Cerebellar cortex (tissue), 1 donor: ENCODE measurements at places on chromosomes 5 and 9.
A peak's percentile ranks its signal among the peaks of the same experiment; 100 is the strongest.

DNA sequence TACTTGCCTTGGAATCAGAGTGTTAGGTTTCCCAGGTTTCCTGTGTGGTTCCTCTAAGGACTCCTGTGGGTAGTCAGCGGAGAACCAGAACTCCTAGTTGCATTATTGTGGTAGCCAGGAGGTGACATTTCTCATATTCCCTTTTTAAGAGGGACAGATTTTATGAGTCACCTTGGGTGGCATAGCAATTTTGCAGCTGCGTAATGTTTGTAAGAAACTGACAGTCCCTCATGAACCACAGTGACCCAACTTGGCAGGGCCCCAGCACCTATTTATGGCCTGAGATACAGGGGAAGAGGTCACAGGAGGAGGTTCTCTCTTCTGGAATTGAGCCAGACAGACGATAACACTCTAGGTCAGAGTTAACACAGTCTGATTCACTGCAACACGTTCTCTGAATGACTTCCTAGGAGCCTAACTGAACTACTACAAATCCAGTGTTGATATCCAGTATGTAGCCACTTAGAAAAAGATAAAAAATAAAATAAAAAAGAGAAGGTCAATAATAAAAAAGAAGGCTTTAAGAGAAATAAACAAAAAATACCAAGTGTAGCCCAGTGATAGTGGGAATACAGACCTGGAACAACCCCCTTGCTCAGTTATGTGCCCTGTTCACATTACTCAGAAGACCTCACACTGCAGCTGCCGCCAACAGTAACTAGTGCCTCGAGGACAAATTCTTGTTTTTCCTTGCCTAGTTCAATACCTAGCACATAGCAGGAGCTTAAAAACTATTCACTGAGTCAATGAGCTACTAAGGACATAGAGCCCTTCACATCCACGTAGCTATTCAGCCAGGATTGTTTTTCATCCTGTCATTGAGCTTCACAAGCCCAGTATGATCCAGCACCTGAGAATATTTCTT, 50.7 kb upstream of the VLDLR start:
- DNase-seq: peak; percentile 28

DNA sequence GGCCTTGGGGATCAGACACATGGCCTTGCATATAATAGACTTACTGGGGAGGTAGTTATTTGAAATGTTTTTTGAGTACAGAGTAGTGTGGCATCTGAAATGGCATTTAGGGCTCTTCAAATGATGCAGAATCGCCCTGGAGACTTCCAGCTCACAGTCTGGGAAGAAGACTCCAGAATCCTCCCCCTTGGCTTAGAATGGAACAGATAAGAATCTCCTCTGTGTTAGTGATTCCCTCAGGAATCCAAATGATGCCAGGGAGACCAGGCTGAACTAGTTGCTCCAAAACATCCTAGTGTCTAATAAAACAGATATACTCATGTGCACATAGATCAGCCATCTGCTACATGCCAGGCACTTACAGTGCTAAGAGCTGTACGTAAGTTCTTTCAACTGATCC, 38.6 kb upstream of the SMC5 start:
- DNase-seq: no peak

- no peak for DNase-seq
Observed at GRCh38 chr5:141369994-141370848, at the start of gene PCDHGB3. Gene PCDHGB3 (plus strand): TSS chr5:141370242. CDS start chr5:141370395, 153 bp downstream.

DNA sequence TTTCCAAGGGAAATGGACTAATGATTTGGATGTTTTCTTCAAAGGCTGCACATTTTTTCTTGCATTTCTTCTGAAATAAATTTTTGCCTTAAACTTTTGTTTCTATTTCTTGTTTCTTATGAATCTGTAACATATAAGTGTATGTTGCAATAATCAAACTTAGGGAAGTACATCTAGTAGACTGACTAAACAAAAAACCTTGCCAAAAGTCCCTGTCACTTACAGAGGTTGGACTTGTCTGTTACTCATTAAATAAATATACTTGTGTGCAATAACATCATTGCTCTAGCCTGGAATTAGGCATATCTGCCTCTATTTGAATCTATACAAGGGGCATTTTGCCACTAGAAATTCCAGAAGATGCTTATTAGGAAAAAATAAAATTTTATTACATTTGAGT, 56.6 kb downstream of the C6 start:
- DNase-seq: no peak

- no peak for DNase-seq
Observed at GRCh38 chr9:83523684-83524083, 14.5 kb downstream of the FRMD3 start.

- DNase-seq: no peak
Observed at GRCh38 chr5:122490718-122491117, 178.7 kb downstream of the SNCAIP start.

GRCh38 chr5:78899922-78900362, 85.2 kb downstream of the ARSB start:
- peak; percentile 38 for DNase-seq

DNA sequence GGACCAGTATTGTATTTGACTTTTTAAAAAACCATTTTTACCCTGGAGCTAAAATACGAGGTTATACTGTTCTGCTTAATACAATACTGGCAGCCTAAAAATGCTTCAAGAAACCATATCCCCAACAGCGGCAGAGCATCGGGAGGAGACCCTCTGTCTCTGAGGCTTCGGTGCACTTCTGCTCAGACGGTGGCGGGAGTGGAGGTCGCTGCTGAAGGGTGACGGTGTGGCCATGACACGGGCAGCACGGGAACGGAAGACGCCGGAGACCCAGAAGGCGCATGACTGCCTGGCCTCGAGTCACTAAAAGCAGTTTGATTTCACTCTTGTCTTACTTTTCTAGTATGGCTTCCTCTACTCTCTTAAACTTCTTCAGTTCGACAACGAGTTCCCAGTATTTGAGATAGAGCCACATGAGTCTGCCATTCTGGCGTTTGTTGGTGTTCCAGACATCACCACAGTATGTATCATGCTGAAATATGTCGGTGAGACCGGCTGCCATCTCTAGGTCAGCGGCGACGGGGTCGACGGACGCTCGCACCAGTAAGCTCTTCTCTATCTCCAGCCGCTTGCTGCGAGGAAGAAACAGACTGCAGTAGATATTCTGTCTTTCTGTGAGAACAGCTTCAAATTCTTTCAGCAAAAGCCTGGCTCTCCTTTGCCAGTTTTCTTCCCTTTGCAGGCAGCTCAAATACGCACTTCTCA, 12.8 kb downstream of the CCDC127 start:
- no peak for DNase-seq

DNA sequence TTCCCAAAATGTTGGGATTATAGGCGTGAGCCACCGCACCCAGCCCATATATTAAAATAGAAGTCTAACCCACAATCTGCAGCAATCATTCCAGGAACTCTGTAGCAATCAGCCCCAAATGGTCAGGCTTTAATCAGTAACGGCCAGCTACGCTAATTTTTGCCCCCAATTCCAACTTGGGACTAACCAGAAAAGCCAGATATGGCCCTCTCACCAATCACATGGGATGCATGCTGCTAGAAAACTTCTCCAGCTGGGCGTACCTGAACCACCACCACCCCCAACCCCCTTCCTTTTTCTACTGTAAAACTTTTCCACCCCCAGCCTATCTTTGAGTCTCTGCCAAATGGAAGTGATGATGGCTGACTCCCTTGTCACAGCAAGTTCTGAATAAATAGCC, 4.1 kb downstream of the SUSD1 start:
- DNase-seq: no peak

- no peak for DNase-seq
Observed at GRCh38 chr5:125480911-125481310, 734.5 kb upstream of the ZNF608 start.

DNA sequence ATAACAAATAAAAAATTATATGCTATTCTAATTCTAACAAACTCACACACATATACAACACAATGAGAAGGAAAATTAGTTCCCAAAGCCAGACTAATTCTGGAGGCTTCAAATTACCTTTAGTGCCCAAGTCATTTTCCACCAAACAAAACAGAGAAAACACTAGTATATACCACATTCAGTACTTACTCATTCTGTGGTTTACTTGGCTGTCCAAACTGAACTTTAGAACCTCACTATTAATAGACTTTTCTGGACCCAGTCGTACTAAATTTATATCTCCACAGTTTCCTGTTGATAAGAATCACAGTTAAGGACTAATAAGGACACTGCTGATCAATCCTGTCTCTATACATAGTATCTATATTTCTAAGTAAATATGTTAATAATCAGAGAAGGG, 66.4 kb downstream of the SETX start:
- no peak for DNase-seq

- peak; percentile 49 for DNase-seq
Observed at GRCh38 chr9:70553707-70554673, 139.5 kb upstream of the KLF9 start.

- no peak for DNase-seq
Observed at GRCh38 chr5:81161012-81161601, 72.0 kb upstream of the CKMT2 start.

- no peak for DNase-seq
Observed at GRCh38 chr9:136750526-136750925, 2.2 kb upstream of the LCN6 start.

GRCh38 chr9:123642291-123643278, 286.6 kb downstream of the CRB2 start:
- peak; percentile 85 for DNase-seq

GRCh38 chr5:140678993-140679392, 5.6 kb upstream of the DND1 start:
- DNase-seq: no peak

- no peak for DNase-seq
Observed at GRCh38 chr9:74035786-74036185, 461.3 kb upstream of the RORB start.

DNA sequence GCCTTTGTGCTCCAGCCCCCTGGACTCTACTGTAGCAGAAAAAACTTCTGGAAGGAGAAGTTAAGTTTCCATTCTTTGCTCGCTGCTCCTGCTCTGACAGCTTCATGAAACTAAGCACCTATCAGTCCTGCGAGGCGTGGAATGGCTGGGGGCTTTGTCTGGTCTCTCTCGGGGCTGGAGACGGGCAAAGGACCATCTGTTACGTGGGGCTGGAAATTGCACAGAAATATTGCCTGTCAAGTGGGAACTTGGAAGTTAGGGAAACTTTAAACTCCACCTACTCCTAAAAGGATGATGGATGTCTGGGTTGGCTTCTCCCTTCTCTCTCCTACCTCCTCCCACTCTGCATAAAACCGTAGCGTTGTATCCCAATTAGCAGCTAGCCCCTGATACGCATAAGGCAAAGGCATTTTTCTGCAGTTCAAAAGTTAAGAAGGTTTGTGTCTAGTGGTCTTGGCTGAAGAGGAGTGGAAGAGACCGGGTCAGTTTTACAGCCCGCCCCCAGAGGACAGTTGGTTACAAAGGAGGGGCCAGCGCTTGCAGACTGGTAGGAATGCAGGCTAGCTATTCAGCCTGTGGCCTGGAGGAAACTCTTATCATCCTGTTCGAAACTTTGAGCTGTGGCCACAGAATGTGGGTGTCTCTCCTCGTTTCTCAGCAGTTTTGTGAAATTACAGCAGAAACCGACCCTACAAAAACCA, 1.3 kb downstream of the FBXL7 start:
- peak; percentile 23 for DNase-seq

DNA sequence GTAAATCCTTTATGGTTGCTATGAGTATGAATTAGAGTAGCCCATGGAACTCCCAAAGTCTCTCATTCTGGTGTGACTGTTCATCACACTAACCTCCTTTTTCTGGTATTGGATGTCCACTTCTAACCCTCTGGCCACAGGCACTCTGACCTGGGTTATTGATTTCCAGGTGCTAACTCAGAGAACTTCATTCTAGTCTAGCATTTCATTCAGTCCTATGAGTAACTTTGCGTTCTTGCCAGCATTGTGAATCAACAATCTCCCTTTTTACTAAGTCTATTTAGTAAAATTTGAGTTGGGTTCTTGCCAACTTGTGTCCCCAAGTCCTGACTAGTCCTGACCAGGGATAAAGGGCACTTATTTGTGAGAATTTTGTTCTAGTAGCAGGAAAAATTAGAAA, 103.5 kb downstream of the SNX18 start:
- no peak for DNase-seq

- peak; percentile 93 for DNase-seq
Observed at GRCh38 chr5:181188700-181189362, 16.2 kb downstream of the TRIM7 start.

- no peak for DNase-seq
Observed at GRCh38 chr9:127644146-127644827, 32.2 kb downstream of the STXBP1 start.

- DNase-seq: peak; percentile 62
Observed at GRCh38 chr5:172454358-172455086, at the start of gene SH3PXD2B. Gene SH3PXD2B (minus strand): TSS chr5:172454525. CDS start chr5:172454352, 173 bp downstream.

DNA sequence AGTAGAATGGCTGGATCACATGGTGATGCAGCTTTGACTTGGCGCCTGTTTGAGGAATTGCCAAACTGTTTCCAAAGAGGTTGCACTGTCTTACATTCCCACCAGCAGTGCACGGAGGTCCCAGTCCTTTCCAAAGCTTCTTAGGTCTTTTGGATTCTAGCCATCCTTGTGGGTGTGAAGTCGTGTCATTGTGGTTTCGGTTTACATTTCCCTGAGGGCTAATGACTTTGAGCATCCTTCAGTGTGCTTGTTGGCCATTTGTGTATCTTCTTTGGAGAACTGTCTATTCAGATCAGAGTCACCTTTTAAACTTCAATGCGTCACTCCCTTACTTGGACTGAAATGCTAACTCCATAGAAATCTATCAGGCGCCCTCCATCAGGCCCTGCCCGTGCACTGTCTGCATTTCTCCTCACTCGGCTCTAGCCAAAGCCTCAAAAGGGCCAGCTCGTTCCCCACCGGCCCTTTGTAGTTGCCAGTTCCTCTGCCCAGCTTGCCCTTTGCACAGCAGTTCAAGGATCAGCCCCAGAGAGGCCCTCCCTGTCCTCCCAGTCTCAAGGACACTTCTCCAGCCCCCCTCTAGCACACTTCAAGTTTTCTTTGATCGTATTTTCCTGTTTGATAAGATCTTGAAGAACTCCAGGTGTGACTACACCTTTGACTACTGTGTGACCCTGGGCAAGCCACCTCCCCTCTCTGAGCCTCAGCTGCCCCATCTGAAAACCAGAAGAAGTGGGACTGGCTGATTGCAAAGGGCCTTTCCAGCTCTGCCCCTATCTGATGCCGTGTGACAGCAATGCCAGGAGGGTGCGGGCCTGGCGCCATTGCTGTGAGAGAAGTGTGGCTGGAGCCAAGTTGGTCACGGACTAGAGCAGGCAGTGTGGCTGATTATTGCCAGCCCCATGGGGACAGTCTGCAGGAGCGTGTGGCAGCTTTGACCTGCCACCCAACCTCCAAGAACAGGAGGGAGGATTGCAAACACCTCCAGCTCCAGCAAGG, 5.6 kb downstream of the HRH2 start:
- DNase-seq: no peak

DNA sequence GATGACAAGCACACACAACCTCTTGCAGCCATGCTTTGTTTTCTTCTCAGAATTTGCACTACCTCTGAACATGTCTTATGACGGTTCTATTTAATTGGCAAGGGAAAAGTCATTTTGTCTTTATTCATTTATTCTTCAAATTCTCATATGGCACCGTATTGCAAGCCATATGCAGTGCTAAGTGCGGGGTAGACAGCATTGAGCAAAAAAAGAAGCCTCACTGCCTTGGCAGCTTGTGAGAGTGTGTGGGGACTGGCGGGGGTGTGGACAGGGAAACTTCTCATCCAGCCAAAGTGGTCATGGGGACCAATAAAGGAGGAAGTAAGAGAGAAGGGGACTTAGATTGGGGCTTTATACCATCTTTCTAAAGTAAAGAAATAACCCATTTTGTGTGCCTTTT, 160.0 kb downstream of the CDH12 start:
- no peak for DNase-seq
